Stimulated activated CD4-positive, alpha-beta T cell treated with anti-CD3 and anti-CD28 coated beads, TNF-alpha, amount 100 ng/mL, for 4 hours (primary cell): ENCODE measurements at places on chromosomes 7 and 10.

DNA sequence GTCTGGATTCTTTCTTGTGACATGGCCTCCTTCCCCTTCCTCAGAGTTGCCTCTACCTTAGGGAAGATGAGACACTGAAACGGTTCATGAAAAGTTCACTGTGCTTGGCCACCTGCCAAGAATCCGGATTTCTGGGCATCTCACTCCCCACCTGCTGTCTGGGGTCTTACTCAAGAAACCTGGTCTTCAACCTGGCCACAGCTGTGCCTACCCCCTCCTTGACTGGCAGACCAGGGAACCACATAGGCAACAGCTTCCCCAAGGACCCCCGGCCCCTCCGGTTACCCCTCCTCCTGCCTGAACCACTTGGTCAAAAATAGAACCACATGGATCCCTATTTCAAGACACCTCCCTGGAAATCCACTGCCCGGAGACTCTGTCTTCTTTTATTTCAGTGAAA is 58.7 kb upstream of the NANOS1 start:
- DNase-seq = no peak

- DNase-seq = no peak
These were observed 161.3 kb upstream of the LRRN3 start for GRCh38 chr7:110929480-110930249.

- DNase-seq = no peak
These were observed 171.4 kb downstream of the ITGA8 start for GRCh38 chr10:15548331-15548730.

DNA sequence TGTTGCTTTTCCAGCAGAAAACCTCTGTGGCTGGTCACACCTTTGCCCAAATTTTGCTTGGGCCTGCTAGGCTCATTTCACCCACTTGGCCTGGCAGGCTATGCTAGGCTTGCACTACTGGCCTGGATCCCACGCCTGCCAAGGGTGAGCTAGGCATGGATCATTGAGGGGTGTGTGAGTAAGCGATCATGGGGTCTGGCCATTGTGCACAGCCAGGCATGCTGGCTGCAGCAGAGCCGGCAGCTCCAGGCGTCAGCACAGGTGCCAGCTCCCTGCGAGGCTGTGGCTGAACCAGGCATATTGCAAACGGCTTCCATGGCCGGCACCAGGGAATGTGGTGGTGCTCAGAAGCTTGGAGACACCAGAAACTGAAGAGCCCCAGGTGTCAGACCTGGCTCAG is 19.2 kb downstream of the CFAP70 start:
- no peak for DNase-seq

- no peak for DNase-seq
These were observed 128.1 kb upstream of the FAM20C start for GRCh38 chr7:64098-64915.

DNA sequence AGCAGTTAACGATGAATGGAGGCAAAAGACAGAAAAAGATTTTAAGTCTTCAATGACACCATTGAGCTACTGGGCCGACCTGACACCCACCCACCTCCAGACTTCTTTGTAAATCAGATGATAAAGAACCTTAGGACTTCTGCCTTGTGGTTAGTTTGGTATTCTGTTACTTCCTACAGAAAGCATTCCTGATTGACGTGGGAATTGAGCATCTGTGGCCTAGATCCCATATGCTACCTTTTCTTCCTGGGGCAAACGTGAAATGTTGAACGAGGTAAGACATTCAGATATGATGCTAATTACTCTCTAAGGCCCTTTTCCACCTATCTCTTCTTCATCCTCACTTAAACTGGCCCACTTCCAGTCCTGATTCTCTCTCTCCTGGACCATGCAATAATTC is 10.2 kb downstream of the PRLHR start:
- no peak for DNase-seq

GRCh38 chr10:100282907-100283306 is 3.6 kb downstream of the BLOC1S2 start:
- no peak for DNase-seq

DNA sequence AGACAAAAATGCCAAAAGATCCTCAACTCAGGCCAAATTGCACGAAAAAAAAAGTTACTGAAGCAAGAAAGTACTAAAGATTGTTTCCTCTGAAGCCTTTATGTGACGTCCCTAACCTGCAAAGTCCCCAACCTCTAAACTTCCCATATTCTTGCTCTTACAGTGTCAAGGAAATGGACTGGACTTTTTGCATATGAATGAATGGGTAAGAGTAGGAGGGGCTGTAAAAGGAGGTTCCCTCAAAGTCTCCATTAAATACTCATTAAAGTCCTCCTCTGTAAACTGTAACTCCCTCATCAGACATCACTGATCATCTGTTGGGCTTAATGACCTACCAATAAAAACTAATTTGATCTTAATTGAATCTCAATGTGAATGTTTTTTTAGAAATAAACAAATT is 164.8 kb upstream of the STEAP1 start:
- DNase-seq = no peak

GRCh38 chr7:83648464-83649241 is at the start of gene SEMA3E:
Gene SEMA3E (minus strand): TSS chr7:83649139.
- no peak for DNase-seq

DNA sequence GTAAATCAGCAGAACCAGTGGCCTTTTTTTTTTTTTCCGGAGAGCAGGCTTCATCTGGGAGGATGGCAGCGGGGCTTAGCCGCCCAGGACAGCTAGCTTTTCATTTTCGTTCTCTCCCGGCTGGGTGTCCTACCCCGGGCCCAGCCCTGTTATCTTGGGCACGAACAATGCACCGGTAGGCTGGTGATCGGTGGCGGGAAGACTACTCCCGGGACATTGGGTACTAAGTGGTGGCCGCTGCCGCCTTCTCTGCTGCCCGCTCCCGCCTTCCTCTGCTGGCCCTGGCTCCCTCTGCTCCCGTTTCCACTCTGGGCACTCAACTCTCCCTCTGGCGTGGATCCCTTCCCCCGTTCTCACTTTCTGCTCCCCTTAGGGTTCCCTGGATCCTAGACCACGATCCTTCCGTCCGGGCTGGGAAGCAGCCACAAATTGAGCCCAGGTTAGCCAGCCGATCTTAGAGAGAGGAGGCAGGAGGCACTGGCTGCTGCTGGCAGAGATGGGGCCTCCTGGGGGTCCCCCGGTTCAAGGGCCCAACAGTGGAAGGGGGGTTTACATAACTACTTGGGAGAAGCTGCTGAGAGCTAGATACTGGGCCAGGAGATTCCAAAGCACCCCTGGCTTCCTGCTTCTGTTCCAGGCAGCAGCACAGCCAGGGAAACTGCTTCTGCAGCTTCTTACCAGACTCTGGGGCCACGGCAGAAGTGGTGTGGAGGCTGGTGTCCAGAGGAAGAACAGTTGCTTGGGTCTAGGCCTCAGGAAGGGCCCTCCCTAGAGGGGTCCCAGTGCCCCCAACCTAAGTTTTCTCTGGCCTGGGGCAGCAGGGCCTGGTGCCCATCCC is 1.8 kb downstream of the TLX1 start:
- no peak for DNase-seq

- DNase-seq = no peak
These were observed 58.6 kb upstream of the OPALIN start for GRCh38 chr10:96417441-96417840.

GRCh38 chr7:97020996-97021746 is 3.5 kb downstream of the DLX5 start:
- DNase-seq = no peak

- DNase-seq = no peak
These were observed 83.2 kb downstream of the HIP1 start for GRCh38 chr7:75655536-75655935.

DNA sequence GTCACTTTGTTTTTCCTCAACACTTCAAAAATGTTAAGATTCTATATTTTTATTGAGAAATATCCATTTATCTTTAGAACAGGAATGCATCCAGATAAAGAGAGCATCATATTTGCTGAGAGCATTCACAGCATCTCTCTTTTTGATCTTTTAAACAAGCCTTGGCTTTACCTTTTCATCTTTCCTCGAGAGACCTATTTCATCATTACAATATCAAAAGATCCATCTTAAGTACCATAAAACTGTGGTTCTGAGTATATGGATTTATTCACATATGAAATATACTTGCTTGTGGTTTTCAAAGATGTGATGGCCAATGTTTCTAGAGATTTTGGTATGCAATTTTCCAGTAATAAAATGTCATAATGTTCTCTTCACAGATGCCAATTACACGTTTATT is 1140.9 kb downstream of the GATA3 start:
- no peak for DNase-seq

DNA sequence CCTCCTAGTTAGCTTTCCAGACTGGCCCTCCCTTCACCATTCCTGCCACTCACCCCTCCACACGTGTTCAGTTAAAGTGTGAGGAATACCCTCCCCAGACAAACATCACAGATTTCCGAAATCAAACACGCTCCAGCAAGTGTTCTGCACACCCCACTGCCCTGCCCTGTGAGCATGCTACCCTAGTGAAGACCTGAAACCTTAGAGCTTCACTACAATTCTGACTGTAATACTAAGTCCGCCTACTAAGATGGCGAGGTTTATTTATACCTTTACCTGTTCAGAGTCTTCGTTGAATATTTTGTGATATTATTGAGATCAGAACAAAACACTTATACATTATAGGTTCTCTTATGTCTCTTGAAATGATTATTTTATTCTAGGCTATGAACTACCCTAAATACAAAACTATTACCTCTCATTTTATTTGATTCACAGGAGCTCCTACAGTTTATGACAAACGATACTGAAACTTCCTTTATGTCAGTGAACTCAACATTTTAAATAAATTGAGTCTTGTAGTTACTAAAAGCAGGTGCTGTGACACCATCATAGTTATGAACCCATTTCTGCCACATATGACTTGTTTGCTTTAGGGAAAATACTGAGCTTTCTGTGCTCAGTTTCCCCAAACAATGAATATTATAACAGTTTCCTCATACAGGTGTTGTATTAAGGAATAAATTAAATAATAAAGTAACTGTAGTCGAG is 8.6 kb downstream of the SCIN start:
- DNase-seq = no peak

- DNase-seq = no peak
These were observed 4.0 kb upstream of the OAT start for GRCh38 chr10:124422742-124423141.

DNA sequence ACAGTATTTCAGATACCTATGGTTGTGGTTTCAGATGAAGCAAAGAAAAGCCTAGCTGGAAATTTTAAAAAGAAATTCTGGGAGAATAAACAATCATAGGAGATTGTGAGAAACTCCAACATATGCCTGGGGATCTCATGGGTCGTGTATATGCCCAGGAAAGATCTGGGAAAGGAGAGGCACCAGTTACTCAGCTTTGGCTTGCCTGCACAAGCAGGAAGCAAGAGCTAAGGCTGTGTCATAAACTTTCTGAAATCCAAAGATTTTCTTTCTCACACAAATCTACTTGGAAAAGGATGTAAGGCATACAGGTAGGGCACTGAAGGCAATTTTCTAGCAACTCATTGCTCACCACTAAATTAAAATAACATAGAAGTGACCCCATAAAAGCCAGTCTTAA is 373.6 kb downstream of the CDC14C start:
- DNase-seq = no peak

- no peak for DNase-seq
These were observed 67.5 kb downstream of the STRA8 start for GRCh38 chr7:135300913-135301765.

DNA sequence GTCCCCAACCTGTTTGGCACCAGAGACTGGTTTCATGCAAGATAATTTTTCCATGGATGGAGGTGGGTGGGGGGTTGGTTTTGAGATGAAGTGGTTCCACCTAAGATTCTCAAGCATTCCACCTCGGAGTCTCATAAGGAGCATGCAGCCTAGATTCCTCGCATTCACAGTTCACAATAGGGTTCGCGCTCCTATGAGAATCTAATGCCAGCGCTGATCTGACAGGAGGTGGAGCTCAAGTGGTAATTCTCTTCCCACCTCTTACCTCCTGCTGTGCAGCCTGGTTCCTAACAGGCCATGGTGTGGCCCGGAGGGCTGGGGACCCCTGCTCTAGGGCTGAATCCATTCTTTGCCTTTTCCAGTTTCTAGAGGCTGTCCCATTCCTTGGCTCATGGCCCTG is 19.1 kb upstream of the CDK1 start:
- DNase-seq = no peak

DNA sequence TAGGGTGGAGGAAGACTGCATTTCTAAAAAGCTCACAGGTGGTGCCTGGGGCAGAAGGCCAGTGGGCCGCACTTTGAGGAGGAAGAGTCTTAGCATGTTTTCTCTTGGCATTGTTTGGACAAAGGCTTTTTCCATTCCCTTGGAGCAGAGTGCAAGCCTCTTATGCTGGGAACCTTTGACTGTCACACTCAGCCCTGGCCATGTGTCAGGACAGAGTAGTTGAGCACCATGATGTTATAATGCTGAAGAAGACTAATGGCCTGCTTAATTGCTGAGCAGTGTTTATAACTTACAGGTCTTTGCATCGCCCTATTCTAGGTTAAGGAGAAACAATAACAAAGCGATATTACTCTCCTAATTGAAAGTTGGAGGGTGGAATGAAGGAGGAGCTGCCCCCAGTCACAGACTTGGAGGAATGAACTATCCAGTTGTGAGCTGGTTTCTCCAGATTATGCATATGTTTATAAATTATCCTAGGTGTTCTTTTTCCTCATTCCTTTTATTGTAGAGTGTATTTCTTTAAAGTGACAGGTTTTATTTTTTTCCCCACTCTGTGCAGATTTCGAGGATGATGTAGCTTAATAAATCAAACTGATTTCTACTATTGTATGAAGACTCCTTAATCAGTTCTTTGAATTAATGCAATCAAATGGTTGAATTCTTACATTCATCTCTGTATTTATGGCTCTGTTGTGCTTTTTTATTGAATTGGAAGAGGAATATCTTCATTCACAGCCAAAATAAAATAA is 767.0 kb downstream of the LRMDA start:
- no peak for DNase-seq

GRCh38 chr10:31700181-31700611 is 228.4 kb downstream of the ARHGAP12 start:
- DNase-seq = no peak

DNA sequence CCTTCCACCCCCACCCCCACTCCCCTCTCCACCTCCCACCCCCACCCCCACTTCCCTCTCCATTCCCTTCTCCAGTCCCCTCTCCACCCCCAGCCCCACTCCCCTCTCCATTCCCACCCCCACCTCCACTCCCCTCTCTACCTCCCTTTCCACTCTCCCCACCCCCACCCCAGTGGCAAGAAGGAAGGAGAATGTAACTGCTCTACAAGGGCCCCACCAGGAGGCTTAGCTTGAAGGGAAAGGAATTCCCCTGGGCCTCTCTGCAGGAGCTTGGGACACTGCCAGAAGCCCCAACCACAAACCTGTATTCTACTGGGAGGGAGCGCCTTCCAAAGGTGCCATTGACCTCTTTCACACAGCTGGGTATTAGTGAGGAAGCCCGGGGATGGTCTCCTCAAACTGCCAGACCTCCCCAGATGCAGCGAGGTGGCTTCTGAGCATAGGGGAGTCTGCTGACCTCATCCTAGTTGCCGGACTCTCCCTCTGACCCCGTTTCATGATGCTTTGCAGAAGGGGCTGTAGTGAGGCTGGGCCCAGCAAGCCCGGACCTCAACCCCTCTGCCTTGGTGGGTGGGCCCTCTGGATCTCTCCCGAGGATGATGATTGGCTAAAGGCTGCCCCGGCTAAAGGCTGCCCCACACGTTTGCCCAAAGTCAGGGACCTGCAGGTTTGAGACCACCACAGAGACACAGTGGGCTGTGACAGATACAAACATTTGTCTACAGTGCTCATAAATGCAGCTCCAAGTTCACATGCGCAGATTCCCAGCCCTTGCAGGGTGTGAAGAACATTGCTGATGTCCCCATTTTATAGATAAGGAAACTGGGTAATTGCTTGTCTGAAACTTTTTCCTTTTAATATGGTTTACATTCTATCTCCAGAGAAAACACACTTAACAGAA is 2.9 kb downstream of the DEPP1 start:
- no peak for DNase-seq

- DNase-seq = no peak
These were observed 58.5 kb downstream of the MACC1 start for GRCh38 chr7:20158684-20159083.
